Epithelial cell of proximal tubule (primary cell): ENCODE measurements at places on chromosomes 4 and X.

DNA sequence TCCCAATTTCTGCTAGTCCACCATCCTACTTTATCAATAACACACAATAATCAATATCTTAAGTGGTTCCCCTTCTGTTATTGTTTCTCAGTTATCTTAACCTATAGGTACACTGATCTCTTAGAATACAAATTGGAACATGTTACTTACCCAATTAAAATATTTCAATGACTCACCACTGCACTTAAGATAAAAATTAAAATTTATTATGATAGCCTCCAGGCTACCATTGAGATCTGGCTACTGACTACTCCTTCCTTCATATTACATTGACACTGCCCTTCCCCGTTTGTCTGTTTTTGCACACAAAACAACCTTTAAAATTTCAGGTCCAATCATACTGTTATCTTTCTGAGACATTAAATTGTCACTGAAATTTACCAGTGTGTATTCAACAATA is 1074.7 kb downstream of the ADGRL3 start:
- DNase-seq: no peak

DNA sequence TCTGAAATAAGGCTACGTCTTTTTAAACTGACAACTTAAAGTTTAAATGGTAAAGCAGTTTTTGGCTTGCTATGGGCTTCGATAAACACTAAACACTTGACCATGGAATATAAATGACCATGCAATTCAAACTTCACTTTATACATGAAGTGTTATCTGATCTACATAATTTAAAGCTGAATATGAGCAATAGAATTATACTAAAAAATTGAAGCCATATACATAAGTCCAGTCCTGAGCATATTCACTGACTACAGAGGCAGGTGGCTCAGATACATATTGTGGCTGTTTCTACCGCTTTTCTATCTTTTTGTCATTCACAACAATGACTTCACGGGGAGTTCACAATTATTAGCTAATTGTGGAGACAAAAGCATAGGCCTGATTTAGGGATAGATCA is 149.6 kb upstream of the DDIT4L start:
- DNase-seq: no peak

- no peak for DNase-seq
These were observed 39.3 kb downstream of the GATB start for GRCh38 chr4:151721466-151721865.

GRCh38 chr4:15735536-15735935 is 32.7 kb downstream of the BST1 start:
- no peak for DNase-seq

DNA sequence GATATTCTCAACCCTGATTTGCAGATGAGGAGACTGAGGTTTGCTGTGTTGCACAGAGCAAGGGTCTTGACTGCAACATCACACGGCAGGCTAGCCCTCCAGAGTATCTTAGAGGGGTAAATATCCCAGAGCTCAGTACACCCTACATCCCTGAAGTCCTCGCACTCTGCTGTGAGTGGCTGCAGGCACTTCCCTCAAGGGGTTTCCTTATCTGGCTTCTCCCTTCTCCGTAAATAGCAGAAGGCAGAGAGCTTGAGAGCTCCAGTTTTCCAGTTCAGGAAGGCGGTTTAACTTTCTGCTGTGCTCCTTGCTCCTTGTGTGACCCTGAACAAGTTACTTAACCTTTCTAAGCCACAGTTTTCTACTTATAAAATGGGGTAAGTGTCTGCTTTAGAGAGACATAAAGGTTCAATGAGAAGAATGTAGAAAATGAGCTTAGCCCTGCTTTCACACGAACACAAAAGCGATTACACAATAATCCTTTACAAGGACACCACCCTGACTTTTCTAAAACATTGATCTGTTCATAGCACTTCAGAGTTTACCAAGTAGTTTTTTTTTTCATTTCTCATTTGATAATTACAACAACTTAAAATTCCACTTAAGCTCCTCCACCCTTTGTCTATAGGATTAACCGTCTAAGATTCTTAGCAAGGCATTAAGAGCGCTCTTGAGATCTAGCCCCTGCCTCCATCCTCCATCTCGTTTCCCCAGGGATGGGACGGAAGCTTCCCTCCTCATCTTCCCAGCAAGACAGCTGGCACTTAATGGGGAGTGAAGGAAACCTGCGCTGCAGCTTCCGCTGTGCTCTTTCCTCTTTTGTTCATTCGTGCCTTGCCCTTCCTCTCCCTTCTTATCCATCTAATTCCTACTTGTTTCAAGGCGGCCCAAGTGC is 68.4 kb downstream of the TAPT1 start:
- no peak for DNase-seq

GRCh38 chr4:13711233-13711785 is 83.8 kb upstream of the BOD1L1 start:
- no peak for DNase-seq

DNA sequence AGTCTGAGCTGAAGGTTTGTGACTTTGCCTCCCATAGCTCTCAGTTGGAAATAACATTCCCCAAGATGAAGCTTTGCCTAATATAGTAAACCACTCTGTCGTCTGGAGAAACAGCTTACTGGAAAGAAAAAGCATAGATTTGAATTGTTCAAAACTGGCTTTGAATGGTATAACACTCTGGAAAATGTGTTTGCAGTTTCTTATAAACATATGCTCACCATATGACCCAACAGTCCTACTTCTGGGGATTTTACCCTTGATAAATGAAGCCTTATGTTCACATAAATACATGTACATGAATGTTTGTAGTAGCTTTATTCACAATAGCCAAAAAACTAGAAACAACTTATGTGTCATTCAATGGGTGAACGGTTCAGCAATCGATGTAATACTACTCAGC is 10.2 kb downstream of the VEGFD start:
- no peak for DNase-seq

DNA sequence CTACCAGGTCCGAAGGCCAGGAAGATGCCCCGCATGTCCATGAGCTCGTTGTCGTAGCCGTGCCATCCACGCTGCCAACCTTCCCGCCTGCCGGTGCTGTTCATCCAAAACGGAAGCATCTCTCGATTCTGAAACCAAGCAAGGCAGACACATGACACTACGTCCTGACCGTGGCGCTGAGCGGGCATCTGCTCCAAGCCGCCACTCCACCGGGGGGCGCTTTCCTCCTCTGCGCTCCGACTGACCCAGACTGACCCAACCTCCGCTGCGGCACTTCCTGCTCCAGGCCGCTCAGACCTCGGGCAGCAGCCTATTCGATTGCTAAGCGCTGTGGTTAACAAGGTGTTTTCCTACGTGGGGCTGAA is 120.5 kb downstream of the ENPP6 start:
- DNase-seq: no peak

- DNase-seq: no peak
These were observed 115.9 kb downstream of the CPZ start for GRCh38 chr4:8708401-8709021.

- DNase-seq: no peak
These were observed 107.7 kb upstream of the ZFP42 start for GRCh38 chr4:187887906-187888305.

DNA sequence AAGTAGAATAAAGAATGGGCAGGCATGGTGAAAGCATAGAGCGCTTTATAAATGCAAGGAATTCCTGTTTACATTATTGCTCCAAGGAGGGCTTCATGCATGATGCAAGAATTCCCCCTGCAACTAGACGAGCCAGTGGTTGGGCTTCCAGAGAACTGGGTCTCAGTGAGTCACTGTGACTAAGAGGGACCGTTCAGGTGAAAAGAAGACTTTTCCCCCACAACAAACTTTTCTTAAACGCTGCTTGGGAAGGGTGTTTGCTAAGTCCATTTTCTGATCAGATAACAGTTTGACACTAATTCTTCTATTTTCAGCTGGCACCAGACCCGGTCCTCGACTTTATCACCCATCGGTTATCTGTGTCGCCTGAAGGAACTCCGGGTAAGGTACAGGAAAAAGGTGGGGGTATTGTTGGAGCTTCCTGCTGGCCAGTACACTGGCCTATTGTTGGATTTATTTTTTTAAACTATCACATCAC is 40.1 kb downstream of the LDB2 start:
- no peak for DNase-seq

- no peak for DNase-seq
These were observed 2.1 kb downstream of the ANOS1 start for GRCh38 chrX:8729811-8730210.

DNA sequence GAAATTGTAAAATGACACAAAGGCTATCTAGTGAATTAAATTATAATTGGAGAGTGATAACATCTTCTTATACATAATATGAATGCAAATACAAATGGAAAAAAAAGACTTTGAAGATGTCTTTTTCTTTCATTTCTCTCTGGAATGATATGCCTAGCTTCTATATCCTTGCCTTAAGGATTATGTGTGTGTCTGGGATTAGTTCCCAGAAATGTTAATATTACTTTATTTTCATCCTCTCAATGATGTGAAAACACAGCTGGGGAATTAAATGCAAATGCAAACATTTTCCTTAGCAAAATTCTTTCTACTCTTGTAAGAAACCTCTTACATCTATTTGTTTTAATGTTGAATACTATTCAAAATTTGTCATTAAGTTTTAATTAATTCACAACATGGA is 441.9 kb downstream of the FSTL5 start:
- DNase-seq: no peak

- peak; percentile 95 for DNase-seq
These were observed 208.3 kb upstream of the JADE1 start for GRCh38 chr4:128600996-128601871.

DNA sequence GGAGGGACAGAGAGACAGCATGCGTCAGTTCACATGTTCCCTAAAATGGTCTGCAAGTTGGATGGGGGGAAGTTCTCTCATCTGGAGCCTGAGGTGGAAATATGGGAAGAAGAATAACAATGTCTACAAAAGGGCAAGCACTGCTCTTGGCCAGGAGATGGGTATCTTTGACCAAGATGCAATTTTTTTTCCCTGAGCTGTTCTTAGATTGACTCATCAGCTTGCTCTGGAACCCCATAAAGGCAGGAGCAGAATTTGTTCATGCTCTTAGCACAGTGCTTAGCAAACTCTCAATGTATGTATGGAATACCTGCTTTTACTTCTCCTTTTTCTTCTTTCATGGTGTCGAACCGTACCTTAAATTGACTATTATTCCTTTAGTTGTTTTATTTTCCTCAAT is 90.5 kb upstream of the ZNF827 start:
- DNase-seq: no peak

DNA sequence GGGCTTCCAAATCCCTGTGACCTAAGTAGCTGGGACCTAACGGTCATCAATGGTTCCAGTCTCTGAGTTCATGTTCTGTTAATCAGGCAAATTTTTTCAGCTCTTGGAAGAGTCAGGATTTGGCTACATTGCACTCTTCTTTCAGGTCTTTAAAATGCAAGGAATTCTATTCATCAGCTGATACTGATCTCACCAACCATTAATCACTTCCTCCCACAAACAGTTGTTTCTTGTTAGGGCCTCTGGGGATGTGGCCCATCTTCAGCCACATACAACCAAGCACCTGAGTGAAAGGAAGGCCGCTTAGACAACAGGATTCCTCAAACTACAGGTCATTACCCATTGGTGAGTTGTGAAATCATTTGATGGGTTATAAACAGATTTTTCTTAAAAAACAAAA is 71.7 kb downstream of the FANCB start:
- DNase-seq: no peak

DNA sequence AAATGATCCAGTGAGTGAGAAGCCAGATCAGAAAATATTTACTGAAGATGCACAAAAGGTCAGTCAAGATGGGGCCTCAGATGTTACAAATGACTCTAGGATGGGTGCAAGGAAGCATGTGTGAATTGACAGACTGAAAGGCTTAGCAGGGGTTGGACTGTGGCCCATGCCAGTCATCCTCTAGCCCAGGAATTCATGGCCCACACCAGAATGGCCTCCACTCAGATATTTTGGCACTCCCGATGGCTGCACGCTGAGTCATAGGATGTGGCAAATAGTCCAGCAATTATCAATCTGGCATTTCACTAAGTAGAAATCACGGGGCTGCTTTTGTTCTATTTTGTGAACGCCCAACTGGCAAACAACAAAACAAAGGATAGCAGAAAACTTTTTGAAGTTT is 406.5 kb downstream of the IQCM start:
- DNase-seq: peak; percentile 71

DNA sequence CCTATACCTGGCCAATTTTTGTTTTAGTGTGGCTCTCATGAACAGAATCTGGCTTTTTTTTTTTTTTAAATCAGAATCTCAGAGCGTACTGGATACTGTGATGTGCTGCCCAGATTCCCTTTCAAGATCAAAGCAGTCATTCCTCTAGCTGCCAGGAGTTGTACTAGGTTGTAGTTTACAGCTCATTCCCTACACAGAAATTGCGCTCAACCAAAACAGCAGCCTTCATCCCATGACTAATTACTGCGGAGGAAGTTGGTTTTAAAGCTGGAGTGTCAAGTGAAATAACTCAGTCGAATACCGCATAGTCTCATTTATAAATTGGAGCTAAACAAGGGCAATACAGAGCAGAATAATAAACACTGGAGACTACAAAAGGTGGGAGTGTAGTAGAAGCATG is 12.2 kb upstream of the TMPRSS11B start:
- no peak for DNase-seq

- no peak for DNase-seq
These were observed 66.2 kb upstream of the TACR3 start for GRCh38 chr4:103786014-103786413.

DNA sequence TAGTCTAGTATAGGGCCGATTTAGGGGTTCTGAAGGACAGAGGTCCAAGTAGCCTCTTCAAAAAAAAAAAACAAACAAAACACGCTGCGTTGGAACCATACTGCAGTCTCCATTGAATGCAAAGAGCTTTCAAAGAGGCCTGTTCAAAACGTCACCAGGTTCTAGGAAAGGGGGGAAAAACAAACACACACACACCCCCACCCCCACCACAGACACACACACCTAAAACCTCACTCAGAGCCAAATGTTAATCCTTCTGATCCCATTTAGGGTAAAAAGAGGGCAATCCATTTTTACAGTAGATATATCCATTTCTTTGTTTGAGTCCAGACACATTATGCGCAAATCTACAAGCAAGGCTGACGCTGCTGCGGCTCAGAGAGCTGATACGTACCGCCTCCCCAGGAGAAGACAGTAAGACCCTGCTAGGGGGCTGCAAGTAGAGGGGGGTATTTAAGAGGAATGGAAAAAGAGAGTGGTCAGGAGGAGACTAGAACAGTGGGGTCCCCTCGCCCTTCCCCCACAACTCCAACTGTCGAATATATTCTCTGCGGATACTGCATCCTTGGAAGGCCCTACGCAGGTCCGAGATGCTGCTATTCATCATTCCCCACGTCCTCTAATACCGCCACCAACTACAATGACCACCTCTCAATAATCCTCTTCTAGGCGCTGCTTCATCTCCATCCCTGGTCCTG is 1.3 kb downstream of the NKRF start:
- no peak for DNase-seq
